ENCODE measurements at places on chromosomes 2 and 18.

DNA sequence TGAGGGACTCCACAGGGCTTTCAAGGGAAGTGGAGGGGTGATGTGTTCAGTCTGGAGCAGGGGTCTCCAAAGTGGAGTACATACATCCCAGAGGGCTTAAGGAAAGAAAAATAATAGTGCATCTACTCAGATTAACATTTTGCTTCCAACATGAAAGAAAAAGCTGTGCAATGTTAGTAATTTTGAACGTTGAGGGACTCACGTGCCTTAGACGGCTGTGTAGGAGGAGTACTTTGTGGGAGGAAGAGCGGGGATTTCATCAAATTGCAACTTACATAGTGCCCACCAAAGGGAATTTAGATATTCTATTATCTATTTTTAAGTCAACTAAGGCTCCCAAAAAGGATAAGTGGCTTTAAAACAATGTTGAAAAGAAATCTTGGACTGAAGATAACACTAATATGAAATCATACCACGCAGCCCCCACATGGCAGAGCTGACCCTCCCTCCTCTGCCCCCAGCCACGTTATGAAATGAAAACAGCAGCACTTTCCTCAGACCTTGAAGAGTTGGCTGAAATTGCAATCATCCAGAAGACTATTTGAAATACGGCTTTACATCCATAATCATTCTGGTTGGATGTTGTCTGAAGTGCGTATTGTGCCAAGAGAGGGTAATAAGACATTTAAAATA, 42.9 kb downstream of the MEX3C start:
- DNase-seq: no peak

- DNase-seq: no peak
These were observed 27.5 kb upstream of the CAB39 start for GRCh38 chr2:230685178-230685577.

DNA sequence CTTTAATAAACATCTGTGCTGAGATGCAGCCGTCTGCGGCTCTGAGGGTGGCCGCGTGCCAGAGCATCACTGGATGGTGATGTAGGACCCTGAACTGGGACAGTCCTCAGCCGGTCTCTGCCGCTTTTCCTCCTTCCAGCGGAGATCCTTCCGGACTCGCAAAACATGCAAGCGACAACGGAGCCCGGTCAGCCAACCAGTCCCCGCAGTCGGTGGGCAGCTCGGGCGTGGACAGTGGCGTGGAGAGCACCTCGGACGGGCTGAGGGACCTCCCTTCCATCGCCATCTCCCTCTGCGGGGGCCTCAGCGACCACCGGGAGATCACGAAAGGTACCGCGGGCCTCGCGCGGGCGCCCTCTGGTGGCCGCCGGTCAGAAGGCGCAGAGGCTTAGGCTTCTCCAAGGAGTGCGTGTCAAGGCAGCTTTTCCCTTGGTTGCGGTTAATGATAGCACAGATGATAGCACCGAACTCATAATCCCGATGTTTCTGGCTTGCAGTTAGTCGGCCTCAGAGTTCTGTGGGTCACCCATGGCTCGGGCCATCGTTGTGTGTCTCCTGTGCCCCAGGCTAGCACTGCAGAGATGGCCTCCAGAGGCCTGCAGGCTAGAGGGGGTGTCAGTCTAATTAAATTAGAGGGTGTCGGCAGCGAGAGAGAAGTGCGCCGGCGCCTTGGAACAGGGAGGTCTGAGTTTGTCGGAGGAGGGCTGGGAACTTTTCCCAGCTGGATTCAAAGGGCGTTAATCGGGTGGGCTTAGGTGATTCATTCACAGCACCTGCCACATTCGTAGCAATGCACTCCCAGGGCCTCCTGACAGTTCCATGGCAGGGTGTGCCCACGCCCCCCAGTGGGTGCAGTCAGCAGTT, 38.5 kb downstream of the LPIN1 start:
- DNase-seq: peak; percentile 69

GRCh38 chr18:40851014-40851429, 1104.0 kb upstream of the PIK3C3 start:
- no peak for DNase-seq

DNA sequence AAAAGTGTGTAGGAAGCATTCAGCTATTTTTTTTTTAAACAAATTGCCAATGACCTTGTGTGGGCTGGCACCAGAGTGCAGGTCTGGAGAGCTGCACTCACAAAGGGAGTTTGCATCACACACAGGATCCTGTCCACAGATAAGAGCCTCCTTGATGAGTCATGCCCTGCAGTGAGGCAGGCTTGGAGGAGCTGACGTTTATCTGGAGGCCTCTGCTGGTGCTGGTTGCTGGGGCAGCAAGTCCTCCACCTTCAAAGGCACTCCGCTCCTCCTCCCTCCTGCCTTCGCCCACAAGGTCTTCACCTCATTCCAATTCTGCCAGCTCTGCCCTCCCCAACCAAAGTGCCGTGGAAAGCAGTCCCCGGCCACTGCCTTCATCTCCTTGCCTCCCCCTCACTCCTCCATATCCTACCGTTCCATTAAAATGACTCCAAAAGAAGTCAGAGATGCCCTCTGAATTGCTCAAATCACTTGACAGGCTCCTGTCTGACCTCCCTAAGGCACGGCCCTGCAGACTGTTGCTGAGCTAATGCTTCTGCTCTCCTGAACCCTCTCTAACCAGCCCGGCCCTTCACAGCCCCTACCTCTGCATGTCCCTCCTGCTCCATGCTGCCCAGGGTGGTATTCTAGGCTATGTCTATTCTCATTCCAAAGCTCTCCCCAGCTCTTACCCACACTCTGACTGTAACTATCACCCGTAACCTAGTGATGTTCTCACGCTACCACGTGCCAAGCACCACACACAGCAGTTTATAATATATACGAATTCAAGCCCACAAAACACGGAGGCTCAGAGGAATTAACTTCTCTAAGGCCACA, 30.9 kb downstream of the LONRF2 start:
- DNase-seq: peak; percentile 97

- DNase-seq: no peak
These were observed 13.4 kb downstream of the IL37 start for GRCh38 chr2:112924360-112924759.

DNA sequence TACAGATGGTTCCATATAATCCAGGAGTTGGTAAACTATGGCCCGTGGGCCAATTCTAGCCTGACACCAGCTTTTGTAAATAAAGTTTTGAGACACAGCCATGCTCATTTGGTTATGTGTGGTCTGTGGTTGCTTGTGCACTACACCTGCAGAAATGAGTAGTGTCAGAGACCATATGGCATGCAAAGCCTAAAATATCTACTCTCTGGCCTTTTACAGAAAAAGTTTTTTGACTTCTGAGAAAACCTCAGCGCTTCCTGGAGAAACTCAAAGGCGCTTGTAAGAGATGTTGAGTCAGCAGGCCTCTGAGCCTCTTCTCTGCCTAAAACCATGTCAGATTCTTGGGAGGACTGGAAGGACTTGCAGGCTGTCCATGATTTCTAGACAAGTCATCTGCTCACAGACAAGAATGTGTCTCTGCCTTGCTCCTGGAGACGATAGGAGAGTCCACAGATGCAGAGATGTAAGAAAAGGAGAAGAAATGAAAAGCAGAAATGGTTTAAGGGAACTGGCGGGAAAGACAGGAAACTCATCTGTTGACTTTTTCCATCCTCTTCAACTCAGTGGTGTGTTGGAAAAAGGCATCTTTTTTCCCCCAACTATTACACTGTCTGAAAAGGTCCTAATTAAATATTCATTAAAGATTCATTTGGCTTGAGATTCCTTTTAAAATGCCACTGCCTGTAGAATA, 5.2 kb downstream of the TTC39C start:
- DNase-seq: no peak

Data from brain microvascular endothelial cell (primary cell).